ENCODE measurements at places on chromosomes 2 and 18.

GRCh38 chr2:191636235-191636543, 41.7 kb upstream of the NABP1 start:
- DNase-seq = no peak

DNA sequence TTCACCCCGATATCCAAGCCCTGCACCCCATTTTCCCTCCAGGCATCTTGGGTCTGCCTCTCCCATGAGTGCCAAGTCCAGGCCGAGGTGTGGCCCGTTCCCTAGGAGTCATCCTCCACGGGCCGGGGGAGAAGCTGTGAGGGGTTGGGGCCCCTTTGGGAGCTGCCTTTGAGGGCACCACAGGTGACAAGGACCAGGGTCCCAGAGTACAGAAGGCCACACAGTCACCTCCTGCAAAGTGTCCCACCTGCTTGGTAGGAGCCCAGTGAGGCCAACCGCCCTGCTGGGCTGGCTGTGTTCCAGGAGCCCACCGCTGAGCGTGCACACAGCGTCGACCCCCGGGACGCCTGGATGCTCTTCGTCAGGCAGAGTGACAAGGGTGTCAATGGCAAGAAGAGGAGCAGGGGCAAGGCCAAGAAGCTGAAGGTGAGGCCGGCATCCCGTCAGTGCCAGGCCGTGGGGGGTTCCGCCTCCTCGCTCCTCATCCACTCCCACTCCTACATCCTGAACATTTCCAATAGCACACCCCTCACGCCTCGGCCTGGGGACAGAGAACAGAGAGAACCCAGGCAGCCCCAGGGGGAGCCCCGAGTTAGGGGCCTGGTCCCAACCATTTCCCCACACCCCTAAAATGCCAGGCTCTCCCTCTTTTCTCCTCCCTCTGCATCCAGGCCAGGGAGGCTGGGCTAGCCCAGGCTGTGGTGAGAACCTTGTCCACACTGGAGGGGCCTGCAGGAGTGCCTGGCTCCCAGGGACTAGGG, 2.7 kb downstream of the ERFE start:
- no peak for DNase-seq

GRCh38 chr2:62343206-62343605, 147.3 kb downstream of the B3GNT2 start:
- DNase-seq = no peak

DNA sequence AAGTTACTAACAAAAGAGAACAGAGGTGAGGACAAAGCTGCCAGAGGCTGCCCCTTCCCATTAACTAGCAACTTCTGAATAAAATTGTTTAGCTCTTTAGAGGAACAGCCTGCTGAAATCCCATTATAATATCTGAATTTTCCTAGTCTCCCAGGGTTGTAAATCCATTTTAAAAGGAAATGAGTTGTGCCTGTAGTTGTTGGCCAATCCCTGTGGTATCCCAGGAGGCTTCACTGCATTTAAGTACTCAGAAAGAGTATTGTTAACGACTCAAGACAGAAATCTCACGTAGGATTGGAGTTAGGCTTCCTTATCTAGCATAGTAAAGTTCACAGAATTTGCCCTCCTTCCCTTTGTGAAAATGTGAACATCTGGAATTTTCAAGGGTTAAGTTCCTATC, 8.9 kb downstream of the LAPTM4A start:
- no peak for DNase-seq

GRCh38 chr2:65232636-65233035, 5.0 kb downstream of the ACTR2 start:
- no peak for DNase-seq

GRCh38 chr2:61493523-61493942, 22.6 kb upstream of the USP34 start:
- no peak for DNase-seq

- no peak for DNase-seq
Observed at GRCh38 chr2:206556357-206556949, 85.8 kb upstream of the FAM237A start.

GRCh38 chr2:86808315-86809161, 17.8 kb upstream of the CD8A start:
- peak; percentile 93 for DNase-seq

GRCh38 chr2:118493213-118493612, 354.2 kb downstream of the EN1 start:
- no peak for DNase-seq

DNA sequence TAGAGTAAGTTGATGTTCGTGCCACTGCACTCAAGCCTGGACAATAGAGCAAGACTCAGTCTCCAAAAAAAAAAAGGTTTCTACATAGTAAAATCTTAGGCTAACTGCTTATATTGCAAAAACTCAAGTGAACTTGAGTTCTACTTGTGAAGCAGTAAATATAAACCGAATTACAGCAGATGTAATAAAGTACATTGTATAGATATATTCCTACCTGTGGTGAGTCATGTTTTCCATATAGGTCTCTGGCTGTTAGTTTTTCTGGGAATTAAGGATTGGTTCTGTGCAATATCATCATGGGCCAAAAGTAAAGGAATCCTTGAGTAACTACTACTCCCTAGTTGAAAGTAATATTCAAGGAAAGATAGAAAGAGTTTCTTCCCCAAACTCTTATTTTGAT, 159.9 kb downstream of the DYM start:
- no peak for DNase-seq

DNA sequence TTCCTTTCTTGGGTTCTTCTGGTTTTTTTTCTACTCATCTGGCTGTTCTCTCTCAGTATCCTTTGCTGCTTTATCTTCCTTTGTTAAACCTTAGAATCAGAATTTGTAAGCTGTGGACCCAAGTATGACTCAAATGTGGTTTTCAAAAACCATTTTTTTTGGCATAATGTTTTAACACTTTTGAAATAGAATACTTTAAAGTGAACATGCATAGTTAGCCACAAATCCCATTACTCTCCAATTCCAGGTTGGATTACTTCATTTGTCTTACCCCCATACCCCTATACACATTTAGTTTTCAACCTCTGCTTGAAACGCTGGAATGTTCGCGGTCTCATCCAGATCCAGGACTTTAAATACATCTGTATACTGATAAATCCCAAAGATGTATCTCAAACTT, 29.1 kb downstream of the ALMS1 start:
- DNase-seq = no peak

GRCh38 chr2:217016796-217017419, 157.0 kb upstream of the TNP1 start:
- no peak for DNase-seq

DNA sequence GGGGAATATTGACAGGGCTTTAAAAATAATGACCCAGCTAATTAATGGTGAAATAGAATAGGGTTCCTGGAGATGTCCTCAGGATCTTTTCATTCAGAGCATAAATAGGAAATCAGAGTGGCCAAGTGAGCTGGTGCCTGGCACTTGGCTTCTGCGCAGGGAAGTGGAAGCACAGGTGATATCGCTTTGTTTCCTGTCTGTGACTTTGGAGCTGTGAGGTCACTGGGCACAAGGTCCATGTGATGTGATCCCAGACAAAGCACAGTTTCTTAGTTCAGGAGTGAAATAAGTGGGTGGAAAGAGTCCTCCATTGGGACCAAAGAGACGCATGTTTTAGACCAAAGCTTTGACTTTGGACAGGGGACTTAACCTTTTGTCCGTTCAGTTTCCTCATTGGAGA, 338.3 kb downstream of the CYRIA start:
- DNase-seq = no peak

DNA sequence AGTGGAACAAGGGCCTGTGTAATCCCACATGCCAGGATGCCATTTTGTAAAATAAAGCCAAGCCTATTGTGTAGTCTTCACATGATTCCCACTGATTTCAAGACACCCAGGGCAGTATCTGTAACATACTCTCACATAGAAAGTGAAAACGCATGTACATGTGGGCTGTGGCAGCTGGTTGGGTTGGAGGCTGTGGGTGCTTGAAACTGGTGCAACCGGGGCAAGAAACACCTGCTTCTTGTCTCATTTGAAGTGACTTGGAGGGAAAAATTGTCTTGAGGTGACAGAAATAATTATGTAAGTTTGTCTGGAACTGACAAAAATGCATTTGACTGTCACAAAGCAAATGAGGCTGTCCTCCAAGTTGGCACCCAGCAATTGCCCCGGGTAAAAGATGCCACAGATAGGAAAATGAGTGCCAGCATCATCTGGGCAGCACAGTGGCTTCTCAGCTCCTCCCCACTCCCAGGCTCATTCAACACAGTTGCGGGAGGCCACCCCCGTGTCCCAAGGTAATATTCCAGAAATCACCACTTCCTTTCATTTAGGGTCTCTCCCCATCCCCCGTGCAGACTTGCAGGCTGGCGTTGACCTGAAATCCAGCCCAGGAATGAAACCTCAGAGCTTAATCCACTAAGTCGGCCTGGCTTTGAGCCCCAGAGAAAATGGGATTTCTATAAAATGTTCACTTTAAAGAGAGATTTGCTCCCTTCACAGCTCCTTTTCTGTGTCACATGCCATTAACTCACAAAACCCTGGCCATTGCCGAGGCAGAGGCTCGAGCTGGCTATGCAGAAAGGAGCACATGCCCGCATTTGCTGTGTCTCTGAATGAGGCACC, 293.9 kb upstream of the PARD3B start:
- DNase-seq = no peak

DNA sequence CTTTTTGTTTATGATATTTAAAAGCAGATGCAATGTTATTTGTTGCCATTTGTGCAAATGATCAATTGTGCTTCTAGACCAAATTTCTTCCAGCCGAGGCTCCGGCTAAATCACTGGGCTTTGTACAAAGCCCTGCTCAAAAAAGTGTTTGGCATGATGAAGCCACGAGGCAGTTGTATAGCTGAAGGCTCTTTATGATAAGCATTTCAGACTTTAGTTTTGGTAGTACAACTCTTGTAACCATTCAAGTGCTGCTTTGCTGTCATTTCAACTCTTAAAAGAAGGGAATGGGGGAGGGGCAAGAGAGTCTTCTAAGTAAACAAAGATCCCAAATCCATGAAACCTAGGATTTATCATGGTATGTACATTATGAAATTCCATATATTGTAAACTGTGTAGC, 3.3 kb upstream of the ZNF532 start:
- no peak for DNase-seq

DNA sequence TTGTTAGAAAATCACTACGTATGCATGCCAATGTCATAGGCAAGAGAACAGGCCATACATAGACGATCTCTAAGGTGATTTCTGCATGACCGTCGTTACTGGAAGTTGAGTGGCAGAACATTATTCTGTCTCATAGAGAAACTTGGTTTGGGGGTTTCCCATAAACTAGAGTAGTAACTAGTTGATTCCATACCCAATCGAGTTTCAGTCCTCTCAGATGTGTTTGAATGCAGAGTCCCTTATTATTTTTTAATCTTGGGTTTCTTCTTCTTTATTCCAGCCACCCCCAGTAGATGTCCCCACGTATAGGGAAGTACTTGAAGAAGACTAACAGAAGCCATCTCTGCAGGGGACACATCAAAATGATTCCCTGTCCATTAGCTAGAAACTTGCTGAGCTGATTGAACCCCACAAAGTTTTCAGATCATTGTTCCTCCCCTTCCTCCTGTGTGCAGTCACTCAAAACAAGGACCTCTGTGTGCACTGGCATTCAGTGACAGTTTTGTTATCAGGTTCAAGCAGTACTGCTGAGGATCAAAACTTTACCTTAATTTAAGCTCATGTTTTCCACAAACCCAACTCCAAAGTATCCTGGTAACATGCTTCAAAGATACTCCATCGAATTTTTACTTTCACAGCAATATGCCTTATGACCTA, 68.4 kb upstream of the CDCA7 start:
- DNase-seq = no peak

DNA sequence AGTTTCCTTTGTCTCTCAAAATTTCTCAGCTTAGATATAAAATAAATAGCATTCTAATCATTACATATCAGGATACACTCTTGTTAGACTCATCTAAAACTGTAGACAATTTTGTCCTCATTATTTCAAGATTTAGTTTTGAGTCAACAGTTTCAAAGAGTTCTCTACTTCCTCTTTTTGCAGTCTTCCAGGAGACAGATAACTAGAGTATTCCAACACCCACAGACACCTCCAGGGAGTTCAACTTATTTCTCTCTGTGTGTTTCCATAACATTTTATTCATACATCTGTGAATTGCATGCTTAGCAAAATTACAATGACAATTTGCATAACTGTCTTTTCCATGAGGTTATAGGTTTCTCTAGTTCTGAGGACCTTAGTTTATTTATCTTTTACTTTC, 166.6 kb upstream of the HNMT start:
- DNase-seq = no peak

GRCh38 chr2:216860426-216861137, 718 bp upstream of the TNP1 start:
- DNase-seq = no peak

- no peak for DNase-seq
Observed at GRCh38 chr2:19579461-19579860, 221.0 kb upstream of the OSR1 start.

- no peak for DNase-seq
Observed at GRCh38 chr2:221336967-221337366, 235.1 kb downstream of the EPHA4 start.

DNA sequence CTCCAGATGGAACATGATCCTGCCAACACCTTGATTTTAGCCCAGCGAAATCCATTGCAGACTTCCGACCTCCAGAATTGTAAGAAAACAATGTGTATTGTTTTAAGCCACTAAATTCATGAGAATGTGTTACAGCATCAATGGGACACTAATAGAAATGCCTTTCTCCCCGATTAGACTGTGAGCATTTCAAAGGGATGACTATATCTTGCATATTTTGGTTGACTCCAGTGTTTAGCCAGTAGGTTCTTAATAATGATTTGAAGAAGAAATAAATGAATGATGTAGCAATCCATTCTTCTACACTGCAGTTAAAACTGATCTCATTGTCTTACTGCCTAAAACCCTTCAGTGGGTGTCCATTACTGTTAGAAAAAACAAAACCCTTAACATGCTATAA, 67.4 kb upstream of the ACVR1C start:
- DNase-seq = no peak

- DNase-seq = no peak
Observed at GRCh38 chr18:60892855-60893254, 440.4 kb upstream of the CDH20 start.

DNA sequence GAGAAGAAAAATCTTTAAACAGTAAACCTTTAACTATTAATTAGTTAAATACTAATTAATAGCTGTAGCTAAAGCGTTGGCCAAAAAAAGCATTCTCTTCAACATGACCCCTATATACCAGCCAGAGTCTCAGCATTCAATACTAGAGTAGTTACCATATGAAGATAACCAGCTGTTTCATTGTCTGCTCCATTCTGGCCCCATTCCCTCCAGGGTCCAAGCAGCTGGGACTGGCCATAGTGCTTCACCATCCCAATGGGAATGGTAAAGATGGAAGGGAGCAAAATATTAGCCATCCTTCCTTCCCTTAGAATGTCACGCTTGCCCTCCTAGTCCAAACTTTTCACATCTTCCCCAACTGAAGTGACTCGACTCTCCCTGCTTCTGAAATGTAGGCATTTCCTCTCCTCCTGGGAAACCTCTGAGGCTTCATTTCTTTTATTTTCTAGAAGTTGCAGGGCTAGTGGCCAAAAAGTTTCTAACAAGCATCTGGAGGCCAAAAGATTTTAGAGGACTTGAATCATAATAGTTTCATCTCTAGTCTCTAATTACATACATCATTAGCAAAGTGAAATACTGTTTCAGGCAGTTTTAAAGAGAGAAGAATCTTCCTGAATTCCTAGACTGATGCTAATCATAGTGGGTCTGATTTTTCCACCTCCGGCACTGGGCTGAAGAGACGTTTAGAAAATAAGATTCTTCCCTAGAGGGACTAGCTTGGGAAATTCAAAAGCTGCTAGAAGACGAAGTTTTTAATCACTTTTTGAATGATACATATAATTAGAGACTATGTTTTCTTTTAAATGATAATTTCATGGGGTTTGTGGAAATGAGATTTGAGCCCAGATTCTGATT, 52.7 kb downstream of the CCDC68 start:
- DNase-seq = no peak

GRCh38 chr18:57762686-57763085, 40.4 kb downstream of the ATP8B1 start:
- DNase-seq = no peak

- no peak for DNase-seq
Observed at GRCh38 chr18:23924813-23925212, 89.7 kb upstream of the TTC39C start.
